ENCODE measurements at places on chromosomes 1 and 21. TPM values are rescaled to one million over a fixed set of nuclear protein-coding genes. Genes with fewer than 3 reads are reported as not detected.

DNA sequence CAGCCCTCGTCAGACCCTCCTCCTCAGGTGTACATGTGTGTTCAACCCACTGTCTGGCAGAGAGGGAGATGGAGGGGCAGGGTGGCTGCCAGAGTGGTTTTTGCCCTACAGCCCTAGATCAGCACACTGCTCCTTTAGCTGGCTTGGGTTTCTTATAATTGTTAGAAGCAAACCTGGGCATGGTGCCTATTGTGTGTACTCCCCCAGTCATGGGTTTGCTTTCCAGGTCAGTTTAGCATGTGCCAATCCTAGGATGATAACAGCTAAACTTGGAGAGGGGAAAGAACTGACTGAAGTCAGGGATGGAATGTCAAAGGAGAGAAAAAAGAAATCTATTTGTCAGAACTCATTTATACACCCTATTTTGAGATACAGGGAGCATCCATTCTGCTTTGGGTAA lies 63.3 kb downstream of the UCK2 start:
- DNase-seq, result no peak
- H3K36me3 ChIP-seq, result peaks cover 35% of the 10 kb centered on the region
- no peaks in the 10 kb centered on the region for H3K27me3 ChIP-seq
- H3K27ac ChIP-seq, result peak overlapping the region; percentile 73
- no peak overlapping the region for H3K4me3 ChIP-seq

- no peak for DNase-seq
- H3K27me3 ChIP-seq, result peaks cover 32% of the 10 kb centered on the region
- H3K27ac ChIP-seq, result no peak overlapping the region
- no peaks in the 10 kb centered on the region for H3K36me3 ChIP-seq
- no peaks in the 10 kb centered on the region for H3K4me1 ChIP-seq
These were observed 188.2 kb downstream of the AMY1C start for GRCh38 chr1:103937763-103938357.

- H3K4me1 ChIP-seq, result peaks cover 16% of the 10 kb centered on the region
- no peak overlapping the region for H3K27ac ChIP-seq
- H3K36me3 ChIP-seq, result peaks cover 21% of the 10 kb centered on the region
- H3K4me3 ChIP-seq, result no peak overlapping the region
- H3K27me3 ChIP-seq, result no peaks in the 10 kb centered on the region
- DNase-seq, result no peak
These were observed 8.6 kb downstream of the WNT9A start for GRCh38 chr1:227938911-227939790.

DNA sequence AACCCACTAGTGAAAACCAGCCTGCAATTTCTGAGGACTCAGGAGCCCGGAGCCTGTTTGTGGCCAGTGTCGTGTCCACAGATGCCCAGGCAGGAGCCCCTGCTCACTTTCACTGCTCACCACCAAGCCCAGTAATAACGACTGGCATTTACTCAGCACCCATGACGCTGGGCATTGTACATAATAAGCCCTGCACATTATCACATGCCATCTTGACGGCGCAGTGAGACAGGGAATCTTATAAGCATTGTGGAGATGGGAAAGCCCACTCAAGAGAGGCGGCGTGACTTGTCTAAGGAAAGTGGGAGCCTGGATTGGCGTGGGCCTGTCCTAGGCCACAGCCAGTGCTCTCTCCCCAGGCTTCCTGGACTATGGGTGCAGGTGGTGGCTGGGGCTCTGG lies 28.8 kb upstream of the PEF1 start:
- peaks cover 31% of the 10 kb centered on the region for H3K36me3 ChIP-seq
- H3K4me1 ChIP-seq, result peaks cover 21% of the 10 kb centered on the region
- no peak for DNase-seq
- no peak overlapping the region for H3K27ac ChIP-seq
- no peaks in the 10 kb centered on the region for H3K27me3 ChIP-seq

GRCh38 chr1:20164694-20165202 lies 21.1 kb upstream of the UBXN10 start:
- DNase-seq, result no peak
- H3K4me1 ChIP-seq, result peaks cover 16% of the 10 kb centered on the region

GRCh38 chr1:47298025-47298699 lies 15.8 kb downstream of the STIL start:
- no peaks in the 10 kb centered on the region for H3K4me1 ChIP-seq
- H3K36me3 ChIP-seq, result peaks cover 33% of the 10 kb centered on the region
- no peak overlapping the region for H3K4me3 ChIP-seq
- no peak overlapping the region for H3K27ac ChIP-seq
- H3K27me3 ChIP-seq, result no peaks in the 10 kb centered on the region

DNA sequence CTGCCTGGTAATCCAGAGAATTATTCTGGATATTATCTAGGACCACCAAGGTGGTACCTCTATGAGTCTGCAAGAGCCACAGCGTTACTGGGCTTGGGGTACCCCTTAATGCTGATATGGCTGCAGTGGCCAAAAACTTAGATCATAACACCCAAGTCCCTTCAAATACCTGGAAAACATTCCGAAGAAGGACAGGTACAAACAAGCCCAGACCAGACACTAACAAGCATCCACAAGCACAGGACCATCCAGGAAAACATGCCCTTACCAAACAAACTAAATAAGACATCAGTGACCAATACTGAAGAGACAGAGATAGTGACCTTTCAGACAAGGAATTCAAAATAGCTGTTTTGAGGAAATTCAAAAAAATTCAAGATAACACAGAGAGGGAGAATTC lies 2.9 kb downstream of the C1orf105 start:
- H3K4me3 ChIP-seq, result no peak overlapping the region
- H3K27ac ChIP-seq, result peak overlapping the region; percentile 47
- H3K36me3 ChIP-seq, result no peaks in the 10 kb centered on the region
- no peaks in the 10 kb centered on the region for H3K27me3 ChIP-seq

DNA sequence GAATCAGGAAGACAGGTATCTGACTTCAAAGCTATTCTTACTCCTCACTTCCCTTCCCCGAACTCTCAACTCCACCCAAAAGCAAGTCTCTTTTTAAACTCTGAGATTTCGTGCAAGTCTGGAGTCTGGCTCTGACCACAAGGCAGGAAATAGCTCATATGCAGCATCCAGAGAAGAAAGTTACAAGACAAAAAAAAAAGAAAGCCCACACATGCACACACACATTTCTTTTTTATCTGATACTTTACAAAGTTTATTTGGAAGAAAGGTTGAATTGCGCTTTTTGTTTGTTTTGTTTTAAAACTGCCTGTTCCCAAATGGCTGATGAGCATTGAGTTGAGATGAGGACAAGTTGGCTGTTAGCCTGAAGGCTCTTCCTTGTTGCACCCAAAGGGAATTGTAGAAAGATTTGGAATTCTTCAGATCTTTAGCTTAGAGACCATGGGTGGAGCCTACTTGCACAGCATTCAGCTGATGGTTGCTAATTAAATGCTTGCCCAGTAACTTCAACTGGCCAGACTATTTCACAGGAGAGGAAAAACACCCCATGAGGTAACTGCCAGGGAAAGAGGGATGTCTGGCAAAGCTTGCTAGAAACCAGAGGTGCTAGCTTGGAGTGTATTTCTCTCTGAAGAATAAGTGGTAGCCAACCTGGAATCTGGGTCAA lies 490.3 kb downstream of the TTLL7 start:
- no peak overlapping the region for H3K4me3 ChIP-seq
- no peaks in the 10 kb centered on the region for H3K4me1 ChIP-seq
- H3K27me3 ChIP-seq, result no peaks in the 10 kb centered on the region
- no peaks in the 10 kb centered on the region for H3K36me3 ChIP-seq
- DNase-seq, result no peak

DNA sequence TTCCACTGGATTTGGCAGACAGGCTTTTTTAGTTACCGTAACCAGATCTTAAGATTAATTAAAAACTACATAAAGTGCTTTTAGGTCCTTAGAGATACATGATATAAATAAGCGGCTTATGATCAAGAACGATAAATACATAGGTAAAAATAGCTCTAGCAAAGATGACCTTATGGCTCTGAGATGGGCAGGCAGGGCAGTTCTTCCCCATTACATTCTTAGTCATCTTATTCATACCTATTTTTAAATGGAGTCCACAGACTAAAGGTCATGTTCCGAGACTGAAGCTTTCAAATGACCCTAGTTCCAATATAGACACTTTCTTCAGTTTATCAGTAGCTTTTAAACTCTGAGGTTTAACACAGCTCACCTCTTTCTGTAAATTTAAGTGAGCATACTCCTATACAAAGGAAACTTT lies 4.3 kb downstream of the MCL1 start:
- peaks cover 29% of the 10 kb centered on the region for H3K4me1 ChIP-seq
- H3K36me3 ChIP-seq, result peaks cover 99% of the 10 kb centered on the region
- H3K27ac ChIP-seq, result peak overlapping the region; percentile 99
- peak overlapping the region; percentile 99 for H3K4me3 ChIP-seq

GRCh38 chr1:197838836-197839235 lies 63.6 kb upstream of the DENND1B start:
- no peak overlapping the region for H3K4me3 ChIP-seq
- no peaks in the 10 kb centered on the region for H3K27me3 ChIP-seq
- H3K27ac ChIP-seq, result peak overlapping the region; percentile 57
- DNase-seq, result peak; percentile 85

GRCh38 chr1:89780721-89781120 lies 40.1 kb upstream of the LRRC8D start:
- no peak overlapping the region for H3K4me3 ChIP-seq
- H3K4me1 ChIP-seq, result no peaks in the 10 kb centered on the region
- H3K36me3 ChIP-seq, result no peaks in the 10 kb centered on the region
- no peak overlapping the region for H3K27ac ChIP-seq
- DNase-seq, result peak; percentile 61
- no peaks in the 10 kb centered on the region for H3K27me3 ChIP-seq

DNA sequence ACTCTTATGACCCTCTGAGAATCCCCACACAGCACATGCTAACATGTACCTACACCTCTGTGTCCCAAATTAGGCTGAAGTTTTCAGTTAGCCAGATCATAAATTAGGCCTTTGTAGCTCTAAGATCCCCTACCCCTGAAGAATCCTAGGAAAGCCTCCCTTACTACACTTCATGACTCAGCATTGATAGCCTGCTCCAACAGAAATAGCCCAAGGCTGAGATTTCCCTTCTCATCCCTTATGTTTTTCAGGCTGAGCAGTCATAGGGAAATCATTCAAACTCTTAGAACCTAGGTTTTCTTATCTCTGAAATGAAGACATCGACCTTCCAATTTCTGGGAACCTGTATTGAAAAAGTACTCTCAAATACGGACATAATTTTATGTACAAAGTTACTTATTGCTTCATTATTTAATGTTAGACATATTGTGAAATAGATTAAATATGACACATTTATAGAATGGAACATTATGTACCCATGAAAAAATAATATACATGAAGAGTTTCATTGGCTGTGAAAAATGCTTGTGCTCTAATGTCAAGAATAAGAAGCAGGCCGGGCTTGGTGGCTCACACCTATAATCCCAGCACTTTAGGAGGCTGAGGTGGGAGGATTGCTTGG lies 122.4 kb upstream of the UBE2U start:
- peaks cover 6% of the 10 kb centered on the region for H3K36me3 ChIP-seq
- no peaks in the 10 kb centered on the region for H3K27me3 ChIP-seq
- peak; percentile 75 for DNase-seq
- peak overlapping the region; percentile 86 for H3K27ac ChIP-seq
- no peak overlapping the region for H3K4me3 ChIP-seq

DNA sequence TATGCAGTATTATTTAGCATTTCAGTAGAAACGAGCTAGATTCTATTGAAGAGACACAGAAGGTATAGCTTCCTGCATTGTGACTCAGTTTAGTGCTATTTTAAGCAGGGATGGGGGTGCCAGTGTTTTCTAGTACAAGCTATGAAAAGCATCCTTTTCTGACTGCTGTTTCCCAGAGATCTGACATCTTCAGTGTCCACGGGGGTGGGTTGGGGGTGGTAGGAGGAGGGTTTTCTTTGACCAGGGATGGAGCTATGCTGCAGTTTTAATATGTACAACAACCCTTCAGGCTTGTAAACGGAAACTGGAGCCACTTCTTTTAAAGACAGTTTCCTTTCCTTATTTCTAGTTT lies 2.7 kb upstream of the NEGR1 start:
- no peak overlapping the region for H3K4me3 ChIP-seq
- H3K36me3 ChIP-seq, result no peaks in the 10 kb centered on the region

DNA sequence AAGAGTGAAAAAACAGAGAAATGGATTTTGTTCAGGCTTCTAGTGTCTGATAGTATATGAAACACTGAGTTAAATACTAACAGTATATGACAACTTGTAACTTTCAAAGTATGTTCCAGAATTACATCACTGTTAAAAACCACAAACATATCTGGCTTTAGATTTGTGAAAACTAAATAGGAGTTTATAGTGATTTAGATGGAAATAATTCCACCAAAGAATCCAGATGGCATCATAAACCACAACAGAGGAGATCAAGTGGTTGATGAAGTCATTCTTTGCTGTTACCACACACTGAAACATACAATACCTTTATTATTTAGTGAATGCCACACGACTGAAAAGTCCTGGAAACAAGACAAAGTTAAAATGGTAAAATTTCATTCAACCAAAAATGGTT lies 37.2 kb downstream of the ALG14 start:
- H3K4me1 ChIP-seq, result peaks cover 10% of the 10 kb centered on the region
- peak; percentile 53 for DNase-seq
- H3K27ac ChIP-seq, result no peak overlapping the region
- no peak overlapping the region for H3K4me3 ChIP-seq
- H3K27me3 ChIP-seq, result no peaks in the 10 kb centered on the region

Gene SLAMF7
- total RNA-seq, result 8.6 TPM

Gene ARHGAP30
- 0.58 TPM for total RNA-seq

Gene TRABD2B
- 2.6 TPM for total RNA-seq

All from MCF 10A (cell line).